ENCODE measurements at places on chromosomes 1 and 21.

GRCh38 chr21:32887026-32887425, 115.5 kb upstream of the PAXBP1 start:
- DNase-seq: no peak

DNA sequence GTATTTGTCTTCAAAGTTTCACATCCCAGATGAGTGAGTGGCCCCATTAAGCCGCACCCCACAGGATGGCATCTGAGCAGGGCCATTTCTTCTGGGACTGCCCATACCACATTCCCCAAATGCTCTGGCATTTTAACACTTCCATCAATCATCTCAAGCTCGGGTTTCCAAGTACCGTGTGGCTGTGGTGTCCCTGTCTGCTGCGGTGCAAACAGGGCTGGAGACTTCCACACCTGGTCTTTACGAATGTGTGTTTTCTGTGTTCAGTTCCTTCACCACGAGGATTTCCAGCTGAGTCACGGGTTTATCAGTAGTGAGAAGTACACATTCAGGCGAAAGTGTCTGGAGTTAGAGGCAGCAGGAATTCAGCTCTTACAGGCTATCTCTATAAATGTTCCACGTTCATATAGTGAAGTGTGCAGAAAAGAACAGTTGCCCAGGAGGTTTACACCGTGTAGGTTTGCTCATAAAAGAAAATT, 195.2 kb downstream of the RHOU start:
- no peak for DNase-seq

DNA sequence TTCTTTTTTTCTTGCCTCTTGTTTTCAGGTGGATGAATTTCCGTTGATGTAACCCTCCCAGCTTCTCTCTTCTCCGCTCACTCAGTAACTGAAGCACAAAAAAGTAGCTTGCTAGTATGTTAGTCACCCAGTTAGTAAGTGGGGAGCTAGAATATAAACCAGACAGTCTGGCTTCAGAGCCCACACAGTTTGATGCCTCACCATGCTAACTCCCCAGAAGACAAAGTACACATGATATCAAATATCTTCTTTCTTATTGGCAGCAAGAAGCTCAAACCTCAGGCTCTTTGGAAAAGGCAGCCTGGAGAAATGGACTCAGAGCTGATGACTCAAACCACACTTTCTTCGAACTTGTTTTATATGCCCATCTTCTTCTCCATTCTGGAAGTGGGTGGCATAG, 187.5 kb upstream of the PLXNA2 start:
- DNase-seq: no peak

DNA sequence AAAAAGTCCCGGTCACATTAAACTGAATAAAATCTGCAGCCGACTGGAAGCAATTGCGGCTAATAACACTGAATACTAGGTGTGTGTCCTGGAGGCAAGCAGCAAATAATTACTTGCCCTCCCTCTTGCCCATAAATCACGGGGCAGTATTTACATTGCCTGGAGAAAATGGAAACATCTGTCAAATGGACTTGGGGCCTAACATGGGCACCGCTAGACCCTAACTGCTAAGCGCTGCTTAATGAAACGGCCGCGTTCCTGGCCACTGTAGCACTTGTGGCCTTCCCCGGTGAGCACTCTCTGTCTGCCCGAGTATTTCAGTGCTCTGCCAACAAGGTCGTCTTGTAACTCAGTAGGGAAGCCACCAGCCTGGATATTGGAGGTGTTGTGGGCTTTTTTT, 23.9 kb upstream of the KNCN start:
- DNase-seq: no peak

DNA sequence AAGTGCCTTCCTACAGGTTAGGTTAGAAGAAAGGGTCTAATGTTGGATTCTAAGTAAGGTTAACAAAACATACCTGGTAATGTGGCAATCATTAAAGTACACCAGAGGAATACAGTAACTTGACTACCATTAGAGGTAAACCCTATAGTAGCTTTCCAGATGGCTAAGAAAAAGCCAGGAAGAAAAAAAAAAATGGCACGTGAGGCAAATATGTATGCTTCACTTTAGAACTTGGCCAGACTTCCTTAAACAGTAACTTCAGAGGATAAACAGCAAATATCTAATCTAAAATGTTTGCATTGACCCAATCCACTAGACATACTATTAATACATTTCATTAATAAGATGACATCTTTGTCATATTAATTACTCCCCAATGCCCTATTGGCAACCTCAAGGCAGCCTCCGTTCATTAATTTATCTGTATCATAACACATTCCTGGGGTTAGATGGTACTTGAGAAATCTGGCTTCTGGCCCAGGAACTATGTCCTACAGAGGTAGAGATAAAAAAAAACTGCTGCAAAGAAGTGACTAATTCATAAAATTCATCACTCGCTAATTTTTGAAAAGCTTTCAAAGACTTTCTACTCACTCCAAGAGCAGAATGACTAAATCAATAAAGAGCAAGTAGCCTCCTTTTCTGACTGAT, 5.8 kb downstream of the DCAF8 start:
- peak; percentile 14 for DNase-seq

- no peak for DNase-seq
These were observed 10.5 kb upstream of the RYR2 start for GRCh38 chr1:237031480-237031879.

DNA sequence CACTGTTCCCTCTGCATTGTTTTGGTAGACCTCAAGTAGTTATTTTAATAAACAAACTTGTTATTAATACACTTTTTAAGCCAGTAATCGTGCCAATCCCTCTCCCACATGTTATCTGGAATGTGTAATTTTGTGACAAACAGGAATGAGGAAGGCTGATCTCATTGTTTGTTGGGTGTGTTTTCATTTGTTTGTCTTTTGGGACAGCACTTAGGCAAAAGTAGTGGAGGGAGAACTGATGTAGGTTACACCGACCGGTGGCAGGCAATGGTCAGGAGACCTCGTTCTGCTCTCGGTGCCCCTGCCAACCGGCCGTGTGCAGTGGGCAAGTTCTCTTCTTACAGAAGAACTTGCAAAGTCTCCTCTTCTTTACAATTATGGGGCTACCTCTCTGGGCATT, 99.8 kb downstream of the HUNK start:
- no peak for DNase-seq

- DNase-seq: no peak
These were observed 30.7 kb upstream of the SLC19A1 start for GRCh38 chr21:45572783-45573451.

- DNase-seq: peak; percentile 52
These were observed 20.1 kb downstream of the FAAP20 start for GRCh38 chr1:2174348-2175054.

- peak; percentile 47 for DNase-seq
These were observed 1.4 kb upstream of the RBM15 start for GRCh38 chr1:110337704-110338308.

GRCh38 chr1:115670476-115671175, 28.9 kb downstream of the VANGL1 start:
- DNase-seq: no peak

Data from activated naive CD4-positive, alpha-beta T cell treated with anti-CD3 and anti-CD28 coated beads for 36 hours (primary cell).